ENCODE measurements at places on chromosomes 11 and 22.
A peak's percentile ranks its signal among the peaks of the same experiment; 100 is the strongest.

DNA sequence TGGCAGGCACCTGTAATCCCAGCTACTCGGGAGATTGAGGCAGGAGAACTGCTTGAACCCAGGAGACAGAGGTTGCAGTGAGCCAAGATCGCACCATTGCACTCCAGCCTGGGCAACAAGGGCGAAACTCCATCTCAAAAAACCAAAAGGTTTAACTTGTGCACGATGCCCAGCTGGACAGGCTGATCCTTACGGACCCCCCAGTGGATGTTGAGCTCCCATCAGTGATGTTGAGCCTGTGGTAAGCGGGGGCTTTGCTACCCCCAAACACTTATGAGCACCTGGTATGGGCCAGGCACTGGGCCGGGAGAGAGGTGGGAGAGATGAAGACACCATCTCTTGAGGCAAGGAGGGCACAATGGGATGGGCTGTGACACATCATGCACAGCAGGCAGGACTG, 7.4 kb upstream of the SERPIND1 start:
- DNase-seq, result no peak

GRCh38 chr11:73157101-73158010, 15.2 kb upstream of the FCHSD2 start:
- peak; percentile 33 for DNase-seq

- no peak for DNase-seq
These were observed 770.6 kb upstream of the CCDC90B start for GRCh38 chr11:84056653-84057376.

DNA sequence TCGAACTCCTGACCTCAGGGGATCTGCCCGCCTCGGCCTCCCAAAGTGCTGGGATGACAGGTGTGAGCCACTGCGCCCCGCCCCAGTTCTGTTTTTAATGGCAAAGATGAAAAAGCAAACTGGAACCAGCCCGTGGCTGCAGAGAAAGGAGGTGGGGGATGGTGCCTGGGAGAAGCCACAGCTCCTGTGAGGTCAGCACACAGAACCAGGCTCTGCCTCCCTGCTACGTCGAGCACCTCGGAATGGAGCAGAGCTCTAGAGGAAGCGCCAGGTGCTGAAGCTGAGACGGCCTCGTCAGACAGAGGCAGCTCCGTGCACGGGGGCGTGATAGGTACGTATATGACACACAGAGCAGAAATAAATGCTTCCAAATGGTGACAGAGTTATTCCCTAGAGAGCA, 8.5 kb downstream of the DRD4 start:
- DNase-seq, result no peak

GRCh38 chr22:35306350-35306967, 6.8 kb downstream of the TOM1 start:
- DNase-seq, result no peak

DNA sequence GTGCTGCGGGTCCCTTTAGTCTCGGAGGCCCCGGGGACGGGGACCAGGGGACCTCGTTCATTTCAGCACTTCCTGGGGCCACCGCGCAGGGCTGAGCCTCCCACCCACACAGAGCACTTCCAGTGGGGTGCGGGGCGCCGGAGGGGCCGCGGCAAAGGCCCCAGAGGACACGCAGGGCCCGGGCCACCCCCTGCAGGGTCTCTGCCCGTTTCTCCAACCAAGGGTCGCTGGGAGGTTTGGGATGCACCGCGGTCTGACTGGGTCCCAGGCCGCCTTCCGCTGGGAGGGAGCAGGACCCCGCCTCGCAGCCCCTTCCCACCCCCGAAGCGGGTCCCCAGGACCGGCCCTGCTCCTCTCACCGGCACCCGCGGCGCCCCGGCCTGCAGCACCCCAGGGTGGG, 37.5 kb downstream of the TOLLIP start:
- DNase-seq, result no peak

DNA sequence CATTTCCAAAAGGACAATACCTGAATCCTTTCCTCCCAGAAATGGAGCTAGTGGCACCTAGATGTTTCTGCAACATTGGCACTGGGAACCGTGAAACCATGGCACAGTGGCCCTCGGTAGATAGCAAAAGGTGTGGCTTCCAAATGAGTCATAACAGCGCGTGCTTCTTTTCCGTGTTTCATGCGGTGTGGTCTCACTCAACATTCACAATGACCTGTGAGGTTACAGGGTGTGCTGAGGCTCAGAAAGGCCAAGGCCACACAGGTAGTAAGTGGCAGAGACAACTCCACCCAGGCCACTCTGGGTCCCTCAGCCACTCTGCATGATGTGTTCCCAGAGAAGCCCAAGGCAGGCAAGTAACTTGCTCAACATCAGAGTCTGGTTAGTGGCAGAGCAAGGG, 67.4 kb downstream of the TP53I11 start:
- peak; percentile 32 for DNase-seq

- no peak for DNase-seq
These were observed 30.1 kb upstream of the RASD2 start for GRCh38 chr22:35510481-35510934.

DNA sequence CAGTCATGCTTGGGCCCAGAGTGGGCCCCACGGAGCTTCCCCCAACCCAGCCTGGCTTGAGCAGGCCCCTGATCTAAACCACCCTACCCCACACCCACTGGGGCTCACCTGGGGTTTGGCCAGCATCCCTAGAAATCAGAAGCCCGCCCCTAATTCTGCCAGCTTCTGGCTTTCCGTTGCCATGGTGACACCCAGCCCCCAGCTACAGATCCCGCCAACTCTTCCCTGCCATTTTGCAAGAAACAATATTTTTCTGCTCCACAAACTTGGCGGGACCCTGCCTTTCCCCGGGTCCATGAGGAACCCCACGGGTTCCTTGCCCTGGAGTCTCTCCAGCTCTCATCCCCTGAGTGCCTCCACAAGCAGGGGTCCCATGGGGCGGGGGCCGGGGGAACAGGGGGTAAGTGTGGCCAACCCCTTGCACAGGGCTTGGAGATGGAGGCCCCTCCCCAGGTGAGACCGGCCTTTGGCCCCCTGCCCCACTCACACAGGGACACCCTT, 90.0 kb downstream of the CDKN1C start:
- DNase-seq, result no peak

DNA sequence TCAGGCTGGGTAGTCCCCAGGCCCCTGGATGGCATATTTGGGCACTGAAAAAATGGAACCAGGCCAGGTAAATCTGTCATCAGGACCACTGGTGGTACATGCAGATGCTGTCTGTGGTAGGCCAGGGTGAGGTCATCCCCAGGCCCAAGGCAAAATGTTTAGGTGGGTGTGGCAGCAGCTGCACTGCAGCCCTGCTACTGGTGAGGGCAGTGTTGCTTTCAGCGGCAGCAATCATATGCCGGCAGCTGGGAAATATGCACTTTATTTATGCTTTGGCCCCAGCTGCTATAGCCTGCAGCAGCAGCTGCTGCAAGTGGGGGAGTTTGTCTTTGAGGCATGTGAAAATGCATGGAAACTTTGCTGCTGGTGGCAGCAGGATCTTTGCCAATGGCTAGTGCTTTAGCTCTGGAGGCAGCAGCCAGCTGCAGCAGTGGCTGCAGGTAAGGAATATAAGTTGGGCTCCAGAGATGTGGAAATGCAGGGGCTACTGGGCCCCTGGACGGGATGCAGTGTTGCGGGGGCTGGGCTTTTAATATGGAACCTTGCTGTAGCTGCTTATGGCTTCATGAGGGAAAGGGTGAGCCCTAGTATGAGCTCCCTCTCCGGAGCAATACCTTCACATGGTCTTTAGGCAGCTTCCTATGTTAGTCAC, 365.7 kb upstream of the CADM1 start:
- DNase-seq, result peak; percentile 17

DNA sequence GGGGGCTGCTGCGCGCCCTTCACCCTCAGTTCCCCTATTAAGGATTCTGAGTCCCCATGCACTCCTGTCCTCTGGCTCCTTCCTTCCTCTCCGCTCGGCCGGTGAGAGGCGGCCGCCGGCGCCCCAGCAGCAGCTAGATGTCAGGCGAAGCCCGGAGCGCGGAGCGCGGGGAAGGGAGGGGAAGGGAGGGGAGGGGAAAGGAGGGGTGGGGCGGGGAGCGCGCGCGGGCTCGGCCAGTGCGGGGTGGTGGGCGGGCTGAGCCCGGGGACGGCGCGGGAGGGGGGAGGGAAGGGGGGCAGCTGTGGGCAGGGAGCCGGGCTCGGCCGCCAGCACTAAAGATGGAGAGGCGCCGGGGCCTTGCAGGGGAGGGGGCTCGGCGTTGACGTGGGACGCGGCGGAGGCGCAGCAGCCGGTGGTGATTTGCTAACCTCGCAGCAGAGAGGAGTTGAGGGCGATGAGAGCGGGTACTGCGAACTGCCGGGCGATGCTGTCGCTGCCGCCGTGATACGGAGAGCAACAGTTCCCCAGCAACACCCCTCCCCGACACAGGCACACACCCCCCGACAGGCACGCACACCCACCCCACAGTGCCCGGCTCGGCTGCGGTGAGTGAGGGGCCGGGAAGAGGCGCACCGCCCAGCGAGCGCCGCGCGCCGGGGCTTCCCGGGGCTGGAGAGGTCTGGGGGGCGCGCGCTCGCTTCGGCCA, at the start of gene ZBTB16:
ZBTB16 (plus strand) TSS at position 434 of the 706 bp plus-strand sequence. CDS start 3,590 bp downstream, outside the sequence.
- peak; percentile 75 for DNase-seq

GRCh38 chr11:61194169-61194671, 9.1 kb upstream of the PGA3 start:
- DNase-seq, result no peak

DNA sequence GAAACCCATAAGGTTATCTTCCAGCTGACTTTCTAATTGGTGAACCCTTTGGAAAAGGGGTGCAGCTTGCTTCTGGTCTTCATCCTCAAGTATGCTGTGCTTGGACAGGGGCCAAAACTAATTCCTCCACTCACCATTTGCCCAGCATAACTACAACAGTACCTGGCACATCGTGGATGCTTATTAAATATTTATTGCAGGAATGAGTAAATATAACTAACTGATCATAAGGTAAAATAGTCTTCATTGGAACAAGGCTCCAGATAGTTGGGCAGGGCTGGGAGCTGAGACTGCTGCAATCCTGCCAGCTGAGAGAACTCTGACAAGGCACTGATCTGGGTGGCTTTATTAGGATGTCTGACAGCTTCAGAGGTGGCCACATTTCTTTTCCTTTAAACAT, 2.4 kb upstream of the SIDT2 start:
- no peak for DNase-seq

DNA sequence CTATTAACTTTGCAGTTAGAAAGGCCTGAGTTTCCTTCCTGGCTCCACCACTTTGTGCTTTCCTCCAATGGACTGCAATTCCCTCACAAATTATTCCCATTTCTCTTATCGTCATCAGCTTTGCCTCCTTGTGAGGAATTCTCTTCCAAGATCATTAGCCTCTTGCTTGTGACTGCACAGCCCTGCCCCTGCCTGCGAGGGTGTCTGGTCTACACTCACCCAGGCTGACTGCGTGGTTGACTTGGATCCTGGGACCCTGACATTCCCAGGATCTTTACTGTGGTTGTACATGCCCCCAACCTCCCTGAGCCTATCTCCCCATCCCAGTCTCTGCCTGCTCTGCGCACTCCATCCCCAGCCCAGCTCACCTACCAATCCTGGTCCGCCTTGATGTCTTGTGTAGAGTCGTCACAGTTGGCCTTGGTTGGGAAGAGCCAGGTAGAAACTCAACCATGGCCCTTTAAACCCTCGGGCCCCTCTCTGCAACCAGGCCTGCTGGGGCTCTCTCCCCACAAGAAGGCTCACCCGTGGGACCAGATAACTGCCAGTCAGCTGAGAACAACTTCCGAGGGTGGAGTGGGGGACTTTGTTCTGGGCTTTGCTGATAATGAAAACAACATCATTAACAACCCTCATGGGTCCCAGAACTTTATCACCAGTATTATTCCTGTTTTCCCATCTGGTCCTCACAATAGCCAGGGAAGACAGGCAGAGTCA, at the start of gene OR2AT4:
OR2AT4 (minus strand) TSS at position 421 of the 717 bp plus-strand sequence.
- DNase-seq, result no peak

- DNase-seq, result no peak
These were observed 5.7 kb upstream of the TTLL8 start for GRCh38 chr22:50063589-50064393.

DNA sequence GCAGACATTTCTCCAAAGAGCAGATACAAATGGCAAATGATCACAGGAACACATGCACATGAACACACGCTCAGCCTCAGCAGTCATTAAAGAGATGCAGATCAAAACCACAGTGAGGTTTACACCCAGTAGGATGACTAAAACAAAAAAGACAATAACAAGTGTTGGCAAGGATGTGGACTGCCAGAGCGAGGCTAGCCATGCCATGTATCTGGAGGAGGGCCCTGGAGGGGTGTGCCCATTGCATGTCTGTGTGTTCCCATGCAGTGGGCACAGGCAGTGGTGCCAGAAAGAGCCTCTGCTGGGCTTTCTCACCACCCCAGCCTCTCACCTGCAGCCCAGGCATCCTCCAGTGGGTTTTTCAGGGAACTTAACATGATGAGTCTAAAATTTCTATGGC, 54.2 kb upstream of the KCNQ1OT1 start:
- no peak for DNase-seq

DNA sequence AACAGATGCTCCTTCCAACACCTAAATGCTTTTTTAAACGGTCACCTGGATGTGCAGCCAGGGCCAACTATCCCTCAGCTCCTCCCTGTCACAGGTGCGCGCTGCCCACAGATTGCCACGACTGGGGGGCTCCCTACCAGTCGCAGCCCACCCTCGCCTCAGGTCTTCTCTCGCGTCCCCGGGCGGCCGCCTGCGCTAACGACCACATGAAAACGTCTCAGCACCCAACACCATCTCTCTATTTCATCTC, 469 bp downstream of the ZBED5 start:
- no peak for DNase-seq

DNA sequence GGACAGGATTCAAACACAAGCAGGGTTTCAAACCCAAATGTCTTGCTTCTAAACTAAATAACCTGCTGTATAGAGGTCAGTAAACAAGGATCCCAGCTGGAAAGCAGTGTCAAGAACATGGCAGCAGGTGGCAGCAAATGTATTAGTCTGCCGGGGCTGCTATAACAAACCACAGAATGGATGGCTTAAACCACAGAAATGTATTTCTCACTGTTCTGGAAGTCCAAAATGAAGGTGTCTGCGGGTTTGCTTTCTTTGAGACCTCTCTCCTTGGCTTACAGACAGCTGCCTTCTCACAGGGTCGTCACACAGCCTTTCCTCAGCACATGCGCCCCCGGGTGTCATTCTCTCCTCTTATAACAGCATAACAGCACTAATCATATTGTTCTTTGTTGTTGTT, 65.1 kb upstream of the LRRC55 start:
- DNase-seq, result peak; percentile 20

DNA sequence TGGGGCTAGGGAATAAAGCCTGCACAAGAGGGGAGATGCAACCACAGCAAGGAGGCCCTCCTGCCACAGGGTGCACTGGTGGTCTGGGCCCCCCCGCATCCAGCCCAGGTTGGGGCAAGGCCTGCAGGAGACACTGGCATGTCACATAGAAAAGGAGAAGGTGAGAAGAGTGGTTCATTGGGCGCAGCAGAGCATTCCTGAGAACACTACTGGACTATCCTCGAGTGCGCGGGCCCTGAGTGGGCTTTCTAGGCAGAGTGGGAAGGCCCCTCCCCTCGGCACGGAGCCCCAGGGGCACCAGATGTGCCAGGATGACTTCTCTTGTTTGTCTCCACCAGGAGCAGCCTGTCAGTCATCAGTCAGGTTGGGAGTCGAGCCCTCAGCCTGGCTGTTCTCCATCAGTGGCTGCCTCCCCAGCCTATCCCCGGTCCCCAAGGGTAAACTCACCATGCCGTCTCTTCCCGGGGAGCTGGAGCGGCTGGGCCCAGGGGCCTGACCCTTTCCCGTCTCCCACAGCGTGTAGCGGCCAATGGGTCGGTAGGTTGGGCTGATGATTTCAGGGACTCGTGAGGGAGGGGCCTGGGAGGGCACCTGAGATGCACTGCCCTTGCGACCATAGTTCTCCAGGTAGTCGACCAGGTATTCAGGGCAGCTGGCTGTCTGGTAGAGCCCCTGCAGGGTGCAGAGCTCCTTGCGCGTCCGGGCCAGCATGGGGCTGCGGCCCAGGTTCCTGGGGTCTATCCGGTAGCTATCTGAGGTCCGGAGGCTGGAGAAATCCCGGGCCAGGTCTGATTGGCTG, 9.0 kb downstream of the USP2 start:
- no peak for DNase-seq

Data from activated CD4-positive, alpha-beta memory T cell treated with anti-CD3 and anti-CD28 coated beads for 36 hours (primary cell).